AG04450 (cell line): ENCODE measurements at places on chromosomes 6 and 20.

- DNase-seq: no peak
Measured at GRCh38 chr20:4192378-4193068, 177.2 kb upstream of the RNF24 start.

DNA sequence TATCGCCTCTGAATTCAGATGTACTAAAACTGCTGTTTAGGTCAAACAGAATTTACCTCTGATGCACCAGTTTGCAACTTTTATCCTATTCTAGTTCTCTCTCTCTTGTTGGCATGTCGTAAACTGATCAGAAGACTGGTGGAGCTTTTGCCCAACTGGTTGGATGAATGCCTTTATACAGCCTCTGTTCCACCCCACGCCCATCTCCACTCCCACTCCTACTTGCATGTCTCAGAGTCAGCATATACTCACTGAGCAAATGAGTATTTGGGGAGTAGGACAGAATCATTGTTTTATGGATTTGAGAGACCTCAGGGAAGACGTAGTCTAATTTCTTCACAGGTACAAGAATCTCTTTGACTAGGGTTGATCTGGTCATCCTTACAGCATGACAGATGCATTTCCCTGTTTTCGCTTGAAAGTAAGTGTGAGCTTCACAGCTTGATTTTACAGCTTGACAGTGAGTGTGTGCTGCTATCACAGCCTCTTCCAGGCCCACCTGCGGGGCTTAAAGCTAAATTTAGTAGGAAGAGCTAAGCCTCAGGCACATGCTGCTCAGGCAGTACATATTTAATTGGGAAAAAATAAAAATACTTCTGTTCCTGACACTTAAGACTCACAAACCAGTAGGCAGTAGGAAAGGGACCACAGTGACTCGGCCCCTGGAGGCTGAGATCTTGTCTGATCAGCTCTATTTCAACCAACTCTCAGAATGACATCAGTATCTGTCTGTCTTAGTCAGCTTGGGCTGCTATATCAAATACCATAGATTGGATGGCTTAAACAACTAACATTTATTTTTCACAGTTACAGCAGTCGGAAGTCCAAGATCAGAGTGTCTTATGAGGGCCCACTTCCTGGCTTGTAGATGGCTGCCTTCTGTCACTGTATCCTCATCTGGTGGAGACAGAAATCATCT lies 30.4 kb downstream of the TRMT6 start:
- DNase-seq: no peak

DNA sequence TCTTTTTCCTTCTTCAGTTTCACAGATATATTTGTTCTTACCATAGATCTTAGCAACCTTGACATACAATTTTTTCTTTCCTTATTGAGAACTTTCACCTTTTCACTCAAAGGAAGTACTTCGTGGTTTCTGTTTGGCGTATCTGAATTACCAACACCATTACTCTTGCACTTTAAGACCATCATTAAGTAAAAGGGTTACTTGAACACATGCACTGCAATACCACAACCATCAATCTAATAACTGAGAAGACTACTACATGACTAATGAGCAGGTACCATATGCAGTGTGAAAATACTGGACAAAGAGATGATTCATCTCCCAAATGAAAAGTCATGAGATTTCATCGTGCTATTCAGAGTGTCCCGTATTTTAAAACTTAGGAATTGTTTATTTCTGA lies 21.7 kb upstream of the SENP6 start:
- no peak for DNase-seq

GRCh38 chr20:61173961-61174725 lies 77.9 kb upstream of the CDH4 start:
- DNase-seq: no peak

DNA sequence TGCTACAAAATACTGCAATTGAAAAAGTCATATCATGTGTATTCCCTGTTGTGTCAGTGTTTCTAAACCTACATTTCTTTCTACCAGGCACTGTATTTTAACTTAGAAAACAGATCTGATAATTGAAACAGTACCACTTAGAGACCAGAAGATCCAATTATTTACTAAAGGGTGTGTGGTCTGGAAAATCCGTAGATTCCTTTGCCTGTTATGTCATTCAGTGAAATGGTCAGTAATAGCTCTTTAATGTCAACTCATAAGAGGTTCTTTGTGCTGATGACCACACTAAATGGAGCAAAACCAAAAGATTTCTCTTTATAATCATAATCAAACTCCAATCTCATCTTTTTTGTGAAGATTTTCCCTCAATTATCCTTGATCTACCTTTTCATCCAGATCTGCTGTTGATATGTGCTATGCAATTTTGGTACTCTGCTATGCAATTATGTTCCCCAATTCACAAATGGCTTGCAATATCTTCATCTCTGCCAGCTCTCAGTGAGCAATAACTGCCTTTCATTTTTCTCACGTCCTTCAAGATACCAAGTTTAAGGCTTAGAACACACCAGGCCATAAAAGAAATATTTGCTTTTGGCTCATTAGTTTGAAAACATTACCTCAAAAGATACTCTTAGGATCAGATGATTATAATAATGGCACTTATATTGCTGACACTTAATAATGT lies 165.5 kb downstream of the MOXD1 start:
- DNase-seq: no peak

GRCh38 chr6:94071835-94072234 lies 652.5 kb upstream of the EPHA7 start:
- DNase-seq: no peak

DNA sequence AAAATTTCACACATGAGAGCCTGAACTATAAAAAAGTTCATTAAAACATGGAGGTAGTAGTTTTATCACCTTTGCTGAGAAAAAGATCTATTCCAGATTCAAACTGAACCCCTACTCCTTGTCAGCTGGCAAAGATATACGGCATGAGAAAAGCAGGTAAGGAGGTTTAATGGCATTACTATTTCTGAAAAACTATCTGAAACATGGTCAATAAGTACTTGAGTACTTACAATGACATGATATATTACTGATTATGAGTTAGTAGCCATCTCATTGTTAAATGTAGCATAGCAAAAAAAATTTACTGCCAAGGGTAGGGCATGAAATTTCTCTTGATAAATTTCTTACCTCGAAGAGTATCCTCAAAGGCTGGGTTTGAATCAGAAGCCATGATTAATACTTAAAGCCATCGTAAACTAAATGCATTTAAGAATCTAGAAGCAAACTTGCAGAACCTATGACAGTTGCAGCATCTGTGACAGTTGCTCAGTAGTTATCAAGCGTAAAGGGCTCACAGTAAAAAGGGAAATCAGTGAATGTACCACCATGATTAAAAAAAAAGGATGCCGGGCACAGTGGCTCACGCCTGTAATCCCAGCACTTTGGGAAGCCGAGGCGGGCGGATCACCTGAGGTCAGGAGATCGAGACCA lies 8.7 kb downstream of the SLC17A5 start:
- no peak for DNase-seq

GRCh38 chr6:10407018-10407673 lies 7.7 kb downstream of the TFAP2A start:
- no peak for DNase-seq

- no peak for DNase-seq
Measured at GRCh38 chr20:408843-409696, 971 bp downstream of the RBCK1 start.

GRCh38 chr6:36320475-36320874 lies 16.2 kb downstream of the BNIP5 start:
- DNase-seq: no peak

DNA sequence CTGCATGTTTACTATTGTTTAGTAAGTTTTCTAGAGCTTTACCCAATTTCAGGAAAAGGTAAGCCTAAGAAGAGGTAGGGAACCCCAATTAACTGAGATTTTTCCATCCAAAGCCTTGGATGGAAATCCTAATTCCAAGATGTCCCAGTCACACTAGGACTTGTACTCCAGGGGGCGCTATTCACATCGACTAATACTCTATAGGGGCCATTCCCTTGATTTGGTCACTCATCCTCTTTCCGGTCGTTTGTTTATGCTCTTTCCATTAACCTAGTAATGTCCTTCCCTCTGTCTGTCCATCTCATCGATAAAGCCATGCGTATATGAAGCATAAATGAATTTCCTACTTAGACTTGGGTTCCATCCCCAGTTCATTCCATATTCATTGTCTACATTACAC lies 80.8 kb upstream of the FUCA2 start:
- no peak for DNase-seq

DNA sequence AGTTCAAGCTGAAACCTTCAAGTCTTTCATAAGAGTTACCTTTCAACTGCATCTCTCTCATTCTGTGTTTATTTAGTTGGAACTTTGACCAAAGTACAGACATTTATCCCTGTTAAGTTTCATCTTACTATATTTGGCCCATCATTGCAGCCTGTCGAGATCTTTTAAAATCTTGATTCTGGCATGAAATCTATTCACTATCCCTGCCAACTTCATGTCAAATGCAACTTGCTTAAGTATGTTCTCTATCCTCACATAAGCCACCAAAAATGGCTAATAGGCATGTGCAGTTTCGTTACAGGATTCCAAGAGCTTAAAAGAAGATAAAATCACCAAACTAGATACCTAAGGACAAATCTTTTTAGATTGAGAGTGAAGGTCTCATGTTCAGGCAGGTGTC lies 117.5 kb upstream of the KCNQ5 start:
- DNase-seq: no peak

- DNase-seq: no peak
Measured at GRCh38 chr6:158684745-158685324, 35.0 kb downstream of the SYTL3 start.

DNA sequence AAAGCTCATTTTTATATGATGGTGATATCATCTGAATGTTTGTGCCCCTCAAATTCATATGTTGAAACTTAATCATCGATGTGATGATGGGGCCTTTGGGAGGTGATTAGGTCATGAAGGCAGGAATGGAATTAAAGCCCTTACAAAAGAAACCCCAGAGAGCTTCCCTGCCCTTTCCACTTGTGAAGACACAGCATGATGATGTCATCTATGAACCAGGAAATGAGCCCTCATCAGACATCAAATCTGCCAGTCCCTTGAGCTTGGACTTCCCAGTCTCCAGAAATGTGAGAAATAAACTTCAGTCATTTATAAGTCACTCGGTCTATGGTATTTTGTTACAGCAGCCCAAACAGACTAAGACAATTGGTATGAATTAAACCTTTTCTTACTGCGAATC lies 153.1 kb downstream of the MYB start:
- no peak for DNase-seq

- peak; percentile 81 for DNase-seq
Measured at GRCh38 chr6:118387921-118388701, 160.0 kb upstream of the PLN start.

DNA sequence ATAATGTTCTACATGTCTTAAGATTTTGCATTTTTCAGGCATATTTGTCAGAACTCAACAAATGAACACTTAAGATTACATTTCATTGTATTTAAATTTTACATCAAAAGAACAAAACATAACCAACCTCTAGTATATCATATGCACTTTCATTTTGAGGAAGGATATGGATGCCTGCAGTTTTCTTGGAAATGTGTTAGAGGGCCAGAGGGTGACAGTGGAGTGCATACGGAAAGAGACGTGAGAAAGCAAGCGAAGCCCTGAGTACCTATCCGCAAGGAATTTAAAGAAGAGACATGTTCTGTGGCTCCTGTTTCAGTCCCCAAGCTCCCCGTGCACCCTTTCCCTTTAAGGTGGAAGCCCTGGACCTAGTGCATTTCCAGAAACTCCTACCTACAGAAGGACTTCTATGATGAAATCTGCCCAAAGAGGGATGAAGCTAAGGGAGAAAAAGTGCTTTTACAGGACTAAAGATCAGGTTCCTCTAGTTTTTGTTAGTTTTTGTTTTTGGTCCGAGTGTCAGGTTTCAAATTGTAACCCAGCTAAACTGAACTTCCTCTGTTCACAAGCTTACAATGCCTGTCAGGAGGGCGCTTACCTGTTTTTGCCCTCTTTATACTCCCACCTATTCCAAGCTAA lies 38.8 kb downstream of the EZR start:
- DNase-seq: no peak

DNA sequence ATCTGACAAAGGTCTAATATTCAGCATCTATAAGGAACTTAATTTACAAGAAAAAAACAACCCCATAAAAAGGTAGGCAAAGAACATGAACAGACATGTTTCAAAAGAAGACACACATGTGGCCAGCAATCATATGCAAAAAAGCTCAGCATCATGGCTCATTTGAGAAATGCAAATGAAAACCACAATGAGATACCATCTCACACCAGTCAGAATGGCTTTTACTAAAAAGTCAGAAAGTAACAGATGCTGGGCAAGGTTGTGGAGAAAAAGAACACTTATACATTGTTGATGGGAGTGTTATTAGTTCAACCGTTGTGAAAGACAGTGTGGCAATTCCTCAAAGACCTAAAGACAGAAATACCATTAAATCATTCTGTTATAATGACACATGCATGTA lies 289.9 kb upstream of the MMS22L start:
- DNase-seq: no peak

DNA sequence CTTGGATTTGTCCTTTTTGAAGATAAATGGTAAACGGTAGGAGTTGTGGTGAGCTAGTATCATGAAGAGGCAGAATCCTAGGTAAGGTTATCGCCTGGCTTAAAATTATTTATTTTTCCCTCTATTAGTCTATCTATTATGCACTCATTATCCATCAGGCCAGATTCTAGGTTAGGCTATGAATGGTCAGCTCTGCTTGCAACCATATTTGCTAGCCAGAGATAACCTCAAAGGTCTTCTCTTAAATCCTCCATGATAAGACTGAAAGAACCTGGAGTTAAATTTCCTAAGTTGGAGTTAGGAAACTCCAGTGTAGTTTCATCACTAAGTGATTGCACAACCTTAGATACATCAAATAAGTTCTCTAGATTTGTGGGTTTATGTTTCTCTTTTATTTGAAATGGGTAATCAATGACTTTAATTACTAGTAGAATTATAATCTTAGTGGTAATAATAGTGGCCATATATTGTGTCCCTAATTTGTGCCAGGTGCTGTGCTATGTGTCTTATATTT lies 302.1 kb upstream of the RUNX2 start:
- DNase-seq: no peak

DNA sequence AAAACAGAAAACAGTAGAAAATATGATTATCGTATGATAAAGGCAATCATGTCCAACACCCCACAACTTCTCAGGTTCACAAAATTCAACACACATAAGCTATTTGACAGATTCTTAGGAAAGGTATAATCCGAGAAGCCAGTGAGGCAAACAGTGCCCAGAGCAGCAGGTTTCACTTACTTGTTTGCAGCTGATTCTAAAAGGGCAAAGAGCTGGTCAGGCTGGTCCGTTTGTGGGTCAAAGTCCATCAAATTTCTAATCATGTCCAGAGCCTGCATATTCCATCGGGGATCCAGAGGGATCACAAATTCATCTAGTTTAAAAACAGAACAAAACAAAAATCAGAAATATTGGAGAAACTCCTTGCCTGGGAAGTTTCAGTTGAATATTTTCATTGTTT lies 69.8 kb upstream of the LYRM2 start:
- DNase-seq: no peak

DNA sequence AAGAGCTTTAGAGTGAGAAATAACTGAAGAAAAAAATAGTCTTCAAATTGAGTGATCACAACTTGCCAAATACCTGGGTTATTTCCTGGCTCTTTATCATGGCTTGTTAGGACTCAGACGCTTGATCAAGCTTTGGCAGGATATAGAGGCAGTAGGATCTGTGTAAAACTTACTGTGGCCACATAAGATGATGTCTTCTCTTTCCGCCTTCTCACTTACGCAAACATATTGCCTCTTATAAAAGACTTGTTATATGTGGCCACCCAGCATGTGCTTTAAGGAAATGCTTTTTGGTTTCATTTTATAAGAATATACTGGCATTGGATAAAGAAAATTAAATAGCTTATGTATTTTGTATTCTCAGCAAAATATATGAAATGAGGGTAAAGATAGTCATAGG lies 101.8 kb upstream of the AKIRIN2 start:
- DNase-seq: no peak

- DNase-seq: no peak
Measured at GRCh38 chr20:8039042-8039441, 19.5 kb upstream of the TMX4 start.
